ENCODE measurements at places on chromosomes 12 and 14.
A peak's percentile ranks its signal among the peaks of the same experiment; 100 is the strongest.

DNA sequence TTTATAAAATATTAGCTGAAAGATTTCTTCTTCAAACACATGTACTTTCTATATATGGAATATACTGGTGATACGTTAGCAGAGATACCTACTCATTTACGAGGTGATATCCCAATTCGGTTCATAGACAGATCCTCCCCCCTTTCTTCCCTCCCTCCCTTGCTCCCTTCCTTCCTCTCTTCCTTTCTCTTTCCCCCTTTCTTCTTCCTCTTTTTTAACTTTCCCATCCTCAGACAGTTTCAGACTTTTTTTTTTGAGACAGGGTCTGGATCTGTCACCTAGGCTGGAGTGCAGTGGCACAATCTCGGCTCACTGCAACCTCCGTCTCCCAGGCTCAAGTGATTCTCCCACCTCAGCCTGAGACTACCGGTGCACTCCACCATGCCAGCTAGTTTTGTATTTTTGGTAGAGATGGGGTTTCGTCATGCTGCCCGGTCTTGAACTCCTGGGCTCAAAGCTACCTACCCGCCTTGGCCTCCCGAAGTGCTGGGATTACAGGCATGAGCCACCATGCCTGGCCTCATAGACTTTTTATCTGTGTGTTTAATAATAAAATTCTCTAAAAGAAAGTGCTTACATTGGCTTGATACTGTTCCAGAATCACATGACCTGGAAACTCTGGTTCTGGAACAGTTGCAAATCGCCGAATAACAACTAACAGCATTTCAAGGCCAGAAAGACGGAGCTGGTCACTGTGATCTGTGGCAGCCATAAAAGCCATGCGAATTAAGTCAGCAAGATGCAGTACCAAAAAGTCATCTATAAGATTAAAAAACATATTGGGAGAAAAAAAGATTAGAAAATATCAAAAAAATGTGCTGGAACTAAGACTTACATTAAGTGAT, 99.2 kb downstream of the HEATR5A start:
- no peak for DNase-seq

- no peak for DNase-seq
Observed at GRCh38 chr12:51636986-51637385, 46.0 kb downstream of the SCN8A start.

GRCh38 chr12:112087055-112087850, 21.3 kb downstream of the NAA25 start:
- no peak for DNase-seq

DNA sequence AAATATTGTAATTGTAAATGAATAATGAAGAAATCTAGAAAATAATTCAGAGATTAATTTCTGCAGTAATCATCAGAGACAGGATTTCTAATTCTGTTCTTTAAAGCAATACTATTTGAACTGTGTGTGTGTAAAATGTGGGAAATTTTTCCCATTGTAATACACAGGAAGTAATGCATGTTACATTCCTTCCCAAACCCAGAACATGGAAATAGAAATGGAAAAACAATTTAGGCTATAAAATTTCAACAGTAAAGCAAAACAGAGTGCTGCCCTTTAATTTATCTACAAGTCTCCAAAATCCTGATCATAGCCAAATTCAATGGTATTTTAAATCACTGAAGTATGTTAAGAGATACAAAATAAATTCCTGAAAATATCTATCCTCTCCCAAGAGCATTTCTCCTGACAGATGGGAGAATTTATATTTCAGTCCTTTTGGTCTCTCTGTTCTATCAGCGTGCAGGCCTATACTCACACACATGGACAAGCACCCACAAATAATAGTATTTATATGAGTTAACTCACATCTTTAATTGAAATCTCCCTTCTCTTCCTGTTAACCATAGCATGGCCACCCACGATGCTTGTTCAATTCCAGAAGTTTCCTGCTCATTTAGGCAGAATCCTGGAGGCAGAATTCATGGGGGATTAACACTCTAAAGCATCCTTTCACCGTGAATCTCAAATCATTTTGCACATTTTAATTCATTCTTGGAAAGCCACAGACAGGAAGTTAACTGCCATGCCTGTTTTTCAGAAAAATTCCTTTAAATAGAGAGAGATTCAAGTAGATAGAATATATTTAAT, 1465.4 kb upstream of the FLRT2 start:
- DNase-seq, result no peak

DNA sequence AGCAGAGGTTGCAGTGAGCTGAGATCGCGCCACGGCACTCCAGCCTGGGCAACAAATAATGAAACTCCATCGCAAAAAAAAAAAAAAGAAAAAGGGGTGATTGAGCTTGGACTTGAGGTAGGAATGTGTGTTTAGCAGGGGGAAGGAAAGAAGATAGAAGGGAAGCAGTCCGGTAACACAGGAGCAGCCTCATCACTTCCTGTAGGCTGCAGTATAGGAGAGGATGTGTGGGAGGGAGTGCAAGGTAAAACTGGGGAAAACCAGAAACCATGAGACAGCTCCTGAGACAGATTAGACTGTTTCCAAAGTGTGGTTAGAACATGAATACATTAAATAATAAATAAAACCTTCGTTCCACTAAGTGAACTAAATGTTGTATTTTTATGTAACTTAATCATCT, 49.2 kb downstream of the FGD4 start:
- no peak for DNase-seq

- no peak for DNase-seq
Observed at GRCh38 chr12:130083734-130084133, 78.5 kb upstream of the FZD10 start.

- DNase-seq, result no peak
Observed at GRCh38 chr12:26400627-26401026, 205.3 kb downstream of the SSPN start.

DNA sequence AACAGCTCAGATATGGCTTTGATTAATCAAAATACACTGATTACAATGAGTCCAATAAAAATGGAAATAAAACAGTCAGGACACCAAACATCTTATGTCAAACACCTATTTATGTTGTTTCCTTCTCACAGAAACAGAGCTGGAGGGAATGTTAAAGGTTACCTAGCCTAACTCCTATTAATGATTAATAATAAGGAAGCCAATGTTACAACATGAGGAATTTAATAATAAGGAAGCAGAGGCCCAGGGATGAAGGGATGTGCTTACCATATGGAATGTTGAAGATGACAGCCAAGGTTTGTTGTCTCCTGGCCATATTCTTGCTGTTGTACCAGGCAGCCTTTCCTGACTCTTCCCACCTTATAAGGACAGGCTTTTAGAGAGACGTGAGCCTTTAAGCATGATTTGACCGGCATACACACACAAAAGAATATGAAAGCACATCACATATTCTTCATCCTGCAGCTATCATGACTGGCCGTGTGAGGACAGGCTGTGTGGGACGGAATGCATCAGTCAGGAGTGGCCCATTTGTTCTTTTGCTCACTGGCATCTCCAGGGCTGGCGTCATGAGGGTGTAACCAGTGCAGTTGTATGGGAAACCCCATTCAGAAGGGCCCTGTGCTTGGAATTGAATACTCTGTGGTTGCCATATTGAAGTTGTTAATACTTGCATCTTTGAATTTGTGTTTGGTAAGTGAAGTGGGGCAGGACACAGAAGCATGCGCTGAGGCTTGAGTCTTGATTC, 3.1 kb upstream of the GPRC5D start:
- DNase-seq, result no peak

GRCh38 chr12:131912518-131913274, 16.4 kb upstream of the PUS1 start:
- no peak for DNase-seq

DNA sequence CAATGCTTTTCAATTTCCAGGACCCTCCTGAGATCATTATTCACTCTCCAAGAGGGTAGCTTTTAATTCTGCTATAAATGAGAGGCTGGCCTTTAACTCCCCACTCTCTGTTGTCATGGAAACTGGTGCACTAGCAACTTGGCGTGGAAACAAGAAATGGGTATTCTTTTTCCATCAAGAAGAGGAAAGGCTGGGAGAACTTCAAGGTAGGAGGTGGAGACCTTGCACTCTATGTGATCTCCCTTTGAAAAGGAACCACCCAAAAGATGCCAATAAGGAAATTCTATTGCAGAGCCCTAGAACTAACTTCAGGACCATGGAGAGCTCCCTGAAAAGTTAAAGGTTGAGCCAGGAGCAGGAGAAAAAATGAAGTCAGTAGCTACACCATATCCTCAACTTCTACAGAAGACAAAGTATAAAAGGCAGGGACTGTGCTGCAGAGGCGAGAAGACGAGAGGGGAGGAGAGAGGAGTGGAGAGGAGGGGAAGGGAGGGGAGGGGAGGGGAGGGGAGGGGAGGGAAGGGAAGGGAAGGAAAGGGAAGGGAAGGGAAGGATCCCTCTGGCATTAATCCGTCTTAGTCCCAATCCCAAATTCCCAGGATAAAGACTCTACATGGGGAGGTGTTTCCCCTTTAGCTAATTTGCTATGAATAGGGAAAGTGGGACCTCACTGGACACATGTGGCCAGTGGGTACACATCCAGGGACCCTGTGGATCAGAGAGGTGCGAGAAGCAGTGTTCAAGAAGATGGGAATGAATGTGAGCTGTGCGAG, 46.7 kb upstream of the FICD start:
- peak; percentile 24 for DNase-seq

GRCh38 chr12:88579161-88579517, 1.1 kb downstream of the KITLG start:
- DNase-seq, result no peak

DNA sequence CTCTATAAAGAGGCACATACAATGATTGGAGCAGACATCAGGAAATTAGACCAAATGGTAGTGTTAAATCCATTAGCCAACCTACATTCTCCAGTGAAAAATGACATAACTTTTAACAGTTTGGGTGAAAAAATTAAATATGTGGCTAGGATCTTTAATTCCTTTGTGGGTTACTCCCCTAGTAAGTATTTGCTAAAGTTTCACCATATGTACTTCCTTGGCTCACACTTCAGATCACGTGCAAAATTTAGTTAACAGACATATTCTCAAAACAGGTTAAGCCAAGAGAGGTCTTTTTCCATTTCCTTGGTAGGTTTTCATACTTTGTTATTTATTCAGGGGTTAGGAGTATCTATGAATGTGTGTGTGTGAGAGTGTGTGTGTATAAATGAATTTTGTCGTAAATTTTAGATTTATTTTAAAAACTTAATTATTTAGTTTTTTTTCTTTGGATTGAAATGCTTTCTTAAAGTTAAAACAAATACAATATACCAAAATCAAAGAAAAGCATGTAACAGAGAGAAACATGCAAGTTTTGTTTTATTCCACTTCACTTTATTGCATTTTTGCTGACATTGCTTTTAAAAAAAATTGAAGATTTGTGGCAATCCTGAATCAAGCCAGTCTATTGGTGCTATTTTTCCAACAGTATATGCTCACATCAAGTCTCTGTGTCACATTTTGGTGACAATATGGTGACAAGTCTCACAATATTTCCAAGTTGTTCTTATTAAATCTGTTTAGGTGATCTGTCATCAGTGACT, 258.7 kb downstream of the FLRT2 start:
- no peak for DNase-seq

DNA sequence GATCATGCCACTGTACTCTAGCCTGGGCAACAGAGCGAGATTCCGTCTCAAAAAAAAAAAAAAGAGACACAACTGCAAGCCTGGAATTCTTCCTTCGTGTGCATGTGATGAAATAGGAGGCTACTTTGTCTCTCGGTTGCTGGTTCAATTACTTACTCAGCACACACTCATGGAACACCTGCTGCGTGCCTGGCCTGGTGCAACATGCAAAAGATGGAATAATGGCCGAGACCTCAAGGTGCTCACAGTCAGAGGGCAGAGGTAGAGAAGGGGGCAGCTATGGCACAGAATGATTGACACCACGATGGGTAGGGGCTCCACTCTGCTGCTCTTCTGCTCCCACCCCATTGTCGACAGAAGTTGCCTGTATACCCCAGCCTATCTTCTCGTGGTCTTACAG, 112.3 kb downstream of the SLC15A4 start:
- no peak for DNase-seq

GRCh38 chr14:39043352-39043943, 59.6 kb downstream of the SEC23A start:
- DNase-seq, result no peak

DNA sequence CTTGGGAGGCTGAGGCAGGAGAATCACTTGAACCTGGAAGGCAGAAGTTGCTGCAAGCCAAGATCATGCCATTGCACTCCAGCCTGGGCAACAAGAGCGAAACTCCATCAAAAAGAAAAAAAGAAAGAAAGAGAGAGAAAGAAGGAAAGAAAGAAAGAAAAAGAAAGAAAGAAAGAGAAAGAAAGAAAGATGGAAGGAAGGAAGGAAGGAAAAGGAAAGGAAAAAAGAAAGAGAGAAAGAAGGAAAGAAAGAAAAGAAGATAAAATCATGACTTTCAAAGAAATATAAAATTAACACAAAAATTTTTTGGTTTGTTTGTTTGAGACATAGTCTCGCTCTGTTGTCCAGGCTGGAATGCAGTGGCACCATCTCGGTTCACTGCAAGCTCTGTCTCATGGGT, 22.2 kb upstream of the DAAM1 start:
- DNase-seq, result no peak

DNA sequence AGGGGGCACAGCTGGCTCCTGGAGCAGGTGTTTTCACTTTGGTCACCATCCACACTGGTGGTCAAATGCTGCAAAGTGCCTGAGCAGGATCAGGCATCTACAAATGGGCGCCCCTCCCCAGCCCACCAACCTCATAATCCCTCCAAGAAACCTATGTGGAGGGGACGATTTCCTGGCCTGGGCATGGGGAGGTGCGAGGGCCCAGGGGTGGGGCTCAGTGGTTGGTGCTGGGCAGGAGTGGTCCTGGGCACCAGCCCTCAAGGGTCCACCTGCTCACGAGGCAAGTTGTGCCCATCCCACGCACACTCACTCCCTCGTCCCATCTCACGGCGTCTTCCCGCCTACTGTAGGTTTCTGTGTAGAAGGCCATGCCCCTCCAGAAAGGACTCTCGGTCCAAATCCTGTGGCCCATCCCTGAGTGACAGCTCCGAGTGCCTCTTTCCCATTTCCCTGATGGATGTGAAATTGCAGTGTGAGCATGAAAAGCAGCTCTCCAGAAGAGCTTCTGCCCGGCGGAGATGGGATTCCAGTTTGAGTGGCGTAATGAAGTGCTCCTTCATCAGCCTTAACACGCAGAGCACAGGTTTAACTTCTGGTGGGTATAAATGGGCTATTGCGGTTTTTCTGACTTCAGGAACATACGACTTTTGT, 36.9 kb downstream of the SLC15A4 start:
- DNase-seq, result no peak

DNA sequence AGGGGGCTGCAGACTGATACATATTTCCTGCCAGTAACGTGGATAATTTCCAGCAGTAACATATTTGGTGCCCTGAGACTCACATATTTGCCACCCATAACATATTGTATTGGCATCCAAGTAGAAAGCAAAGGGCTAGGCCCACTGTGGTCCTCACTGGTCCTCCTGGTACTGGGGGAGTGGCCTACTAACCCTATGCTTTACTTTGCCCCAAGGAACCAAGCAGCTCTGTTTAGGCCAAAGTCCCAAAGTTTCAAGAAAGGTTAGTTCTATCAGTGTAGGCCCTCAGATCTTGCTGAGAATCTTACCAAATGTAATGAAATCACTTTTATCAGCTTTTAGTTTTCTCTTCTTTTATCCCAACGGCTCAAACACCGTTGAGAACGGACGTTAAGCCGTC, 35.4 kb upstream of the NAP1L1 start:
- no peak for DNase-seq

- no peak for DNase-seq
Observed at GRCh38 chr14:100669468-100669867, 57.2 kb upstream of the DLK1 start.
